Daoy (cell line): ENCODE measurements at places on chromosomes 12 and 14. TPM values are rescaled to one million over a fixed set of nuclear protein-coding genes. Genes with fewer than 3 reads are reported as not detected.

- DNase-seq = no peak
These were observed 57.1 kb downstream of the FBXO34 start for GRCh38 chr14:55328317-55328716.

- no peak for DNase-seq
These were observed 12.6 kb downstream of the GPRC5A start for GRCh38 chr12:12903642-12904609.

DNA sequence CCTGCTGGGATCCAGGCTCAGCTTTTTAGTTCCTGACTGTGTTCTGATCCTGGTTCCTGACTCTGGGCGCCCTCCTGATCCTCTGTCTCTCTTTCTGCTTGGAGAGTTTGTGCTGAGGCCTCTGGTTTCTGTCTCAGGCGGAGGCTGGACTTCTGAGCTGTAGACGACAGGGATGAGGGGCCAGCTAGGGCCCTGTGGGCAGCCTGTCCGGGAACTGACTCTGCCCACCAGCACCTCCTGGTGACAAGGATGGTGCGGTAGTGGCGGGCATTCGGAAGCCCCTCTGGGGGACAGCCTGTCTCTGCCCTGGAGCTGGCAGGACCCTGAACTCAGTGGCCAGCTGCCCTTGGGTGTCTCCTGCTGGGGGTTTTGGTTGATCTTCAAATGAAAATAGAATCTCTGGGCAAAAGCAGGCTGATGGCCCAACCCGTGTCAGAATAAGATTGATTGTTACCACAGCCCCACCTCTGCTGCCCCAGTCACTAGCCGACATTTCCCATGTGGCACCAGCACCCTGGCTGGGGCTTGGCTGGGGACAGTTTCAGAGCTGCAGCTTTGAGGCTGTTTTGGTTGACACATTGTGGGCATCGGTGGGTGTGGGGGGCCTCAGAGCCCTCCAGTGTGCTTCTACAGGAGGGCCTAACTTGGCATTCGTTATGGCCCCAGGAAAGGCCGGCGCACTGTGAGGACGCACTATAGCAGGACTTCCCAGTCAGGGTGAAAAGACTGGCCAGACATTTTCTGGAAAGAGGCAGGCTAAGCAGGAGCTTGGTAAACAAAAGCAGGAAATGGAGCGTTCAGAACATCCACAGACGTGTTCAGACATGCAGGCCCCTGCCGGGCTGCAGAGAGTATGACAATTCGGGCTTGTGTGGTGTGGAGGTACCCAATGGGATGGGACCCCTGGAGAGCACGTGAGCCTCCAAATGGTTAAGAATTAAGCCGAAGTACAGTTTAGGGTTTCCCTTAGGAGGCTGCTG, 16.2 kb downstream of the KRT80 start:
- no peak for DNase-seq

DNA sequence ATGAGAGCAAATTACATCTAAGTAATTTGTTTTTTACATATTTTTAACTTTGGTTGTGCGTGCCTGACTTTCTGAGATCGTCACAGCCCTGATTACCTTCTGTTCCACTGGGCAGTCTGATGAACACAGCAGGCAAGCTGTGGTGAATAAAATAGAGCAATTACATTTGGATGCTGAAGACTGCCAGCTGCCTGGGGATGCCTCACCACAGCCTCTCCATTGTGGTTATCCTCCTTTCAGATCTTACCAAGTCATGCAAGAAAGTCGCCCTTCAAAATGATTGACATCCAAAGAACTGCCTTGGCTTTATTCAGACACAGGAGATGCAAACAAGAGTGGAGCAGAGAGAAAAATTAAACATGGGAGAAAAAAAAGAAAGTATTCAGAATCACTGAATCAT, 456.6 kb upstream of the TMPO start:
- no peak for DNase-seq

DNA sequence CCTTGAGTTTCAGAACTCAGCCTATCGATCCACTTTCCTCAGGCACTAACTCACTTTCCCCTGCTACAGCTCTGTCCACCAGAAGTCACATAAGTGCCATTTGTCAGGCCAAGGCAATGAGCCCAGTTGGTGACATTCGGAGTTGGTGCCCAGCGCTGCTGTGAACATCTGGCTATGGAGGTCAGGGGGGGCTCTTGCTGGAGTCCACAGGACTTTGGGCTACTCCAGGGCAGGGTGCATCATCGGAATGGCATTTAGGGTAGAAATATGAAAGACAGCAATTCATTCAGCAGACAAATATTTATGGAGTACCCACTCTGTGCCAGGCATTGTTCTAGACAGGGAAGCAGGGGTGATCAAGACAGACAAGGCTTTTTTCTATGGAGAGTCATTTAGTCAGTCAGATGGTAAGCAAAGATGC, 1.5 kb upstream of the PPP1CC start:
- peak; percentile 68 for DNase-seq

GRCh38 chr12:93706387-93706786, 29.2 kb downstream of the CRADD start:
- DNase-seq = no peak

DNA sequence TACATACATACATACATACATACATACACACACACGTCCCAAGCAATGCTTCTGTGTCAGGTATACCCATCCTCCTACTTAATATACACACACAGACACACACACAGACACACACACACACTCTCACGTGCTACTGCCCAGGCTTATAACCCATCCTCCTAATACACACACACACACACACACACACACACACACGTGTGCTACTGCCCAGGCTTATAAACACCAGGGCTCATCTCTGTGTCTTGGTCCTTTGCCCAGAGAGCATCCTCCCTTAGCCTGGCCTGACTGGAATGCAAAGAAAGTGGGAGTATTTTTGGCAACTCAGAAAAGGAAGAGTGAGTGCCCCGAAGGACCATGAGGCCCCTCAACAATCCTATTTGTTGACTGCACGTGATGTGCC, 129.0 kb downstream of the RBM19 start:
- DNase-seq = no peak

- DNase-seq = no peak
These were observed 24.3 kb upstream of the GLIPR1L2 start for GRCh38 chr12:75366629-75367028.

GRCh38 chr12:96070670-96071279, 35.4 kb upstream of the LTA4H start:
- DNase-seq = peak; percentile 17

DNA sequence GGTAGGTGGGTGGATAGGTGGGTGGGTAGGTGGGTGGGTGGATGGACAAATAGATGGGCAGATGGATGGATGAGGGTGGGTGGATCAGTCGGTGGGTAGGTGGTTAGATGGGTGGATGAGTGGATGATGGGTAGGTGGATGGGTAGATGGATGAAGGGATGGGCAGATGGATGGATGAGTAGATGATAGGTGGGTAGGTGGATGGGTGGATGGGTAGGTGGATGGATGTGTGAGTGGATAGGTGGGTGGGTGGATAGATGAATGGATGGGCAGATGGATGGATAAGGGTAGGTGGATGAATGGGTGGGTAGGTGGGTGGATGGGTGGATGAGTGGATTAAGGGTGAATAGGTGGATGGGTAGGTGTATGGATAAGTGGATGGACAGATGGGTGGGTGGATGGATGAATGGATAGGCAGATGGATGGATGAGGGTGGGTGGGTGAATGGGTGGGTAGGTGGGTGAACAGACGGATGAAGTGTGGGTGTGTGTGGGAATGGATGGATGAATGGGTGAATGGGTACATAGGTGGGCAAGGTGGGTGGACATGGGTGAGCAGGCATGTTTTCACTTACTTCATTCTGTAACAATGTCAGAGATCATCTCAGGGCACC, 3.3 kb upstream of the INF2 start:
- no peak for DNase-seq

GRCh38 chr12:93638095-93638494, 39.1 kb upstream of the CRADD start:
- no peak for DNase-seq

DNA sequence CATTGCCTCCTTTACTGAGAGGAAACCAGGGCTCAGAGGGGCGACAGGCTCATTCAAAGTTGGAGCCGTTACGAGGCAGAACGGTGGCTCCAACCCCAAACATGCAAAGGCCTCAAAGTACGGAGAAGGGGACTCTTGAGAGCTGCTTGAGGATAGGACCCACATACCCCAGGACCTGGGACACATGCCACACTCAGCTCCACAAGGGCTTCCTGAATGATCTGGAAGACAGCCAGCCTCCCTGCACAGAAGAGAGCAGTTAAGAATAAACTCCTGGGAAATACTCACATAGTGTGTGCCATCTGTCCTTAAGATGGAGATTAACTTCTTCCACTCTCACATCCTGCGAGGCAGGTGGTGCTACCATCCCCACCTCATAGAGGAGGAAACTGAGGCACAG, 26.6 kb upstream of the NXPH4 start:
- DNase-seq = no peak

DNA sequence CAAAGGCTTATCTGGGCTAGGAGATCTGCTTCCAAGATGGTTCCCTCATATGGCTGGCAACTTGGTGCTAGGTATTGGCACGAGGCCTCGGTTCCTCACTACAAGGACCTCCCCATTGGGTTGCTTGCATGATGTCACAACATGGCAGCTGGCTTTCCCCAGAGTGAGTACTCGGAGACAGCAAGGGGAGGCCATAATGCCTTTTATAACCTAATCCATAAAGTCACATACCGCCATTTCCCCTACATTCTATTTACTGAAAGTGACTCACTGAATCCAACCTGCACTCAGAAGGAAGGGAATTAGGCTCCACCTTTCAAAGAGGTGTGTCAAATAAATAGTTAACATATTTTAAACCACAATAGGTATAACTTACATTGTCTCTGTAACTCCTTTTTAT, 130.9 kb downstream of the SAMD4A start:
- no peak for DNase-seq

DNA sequence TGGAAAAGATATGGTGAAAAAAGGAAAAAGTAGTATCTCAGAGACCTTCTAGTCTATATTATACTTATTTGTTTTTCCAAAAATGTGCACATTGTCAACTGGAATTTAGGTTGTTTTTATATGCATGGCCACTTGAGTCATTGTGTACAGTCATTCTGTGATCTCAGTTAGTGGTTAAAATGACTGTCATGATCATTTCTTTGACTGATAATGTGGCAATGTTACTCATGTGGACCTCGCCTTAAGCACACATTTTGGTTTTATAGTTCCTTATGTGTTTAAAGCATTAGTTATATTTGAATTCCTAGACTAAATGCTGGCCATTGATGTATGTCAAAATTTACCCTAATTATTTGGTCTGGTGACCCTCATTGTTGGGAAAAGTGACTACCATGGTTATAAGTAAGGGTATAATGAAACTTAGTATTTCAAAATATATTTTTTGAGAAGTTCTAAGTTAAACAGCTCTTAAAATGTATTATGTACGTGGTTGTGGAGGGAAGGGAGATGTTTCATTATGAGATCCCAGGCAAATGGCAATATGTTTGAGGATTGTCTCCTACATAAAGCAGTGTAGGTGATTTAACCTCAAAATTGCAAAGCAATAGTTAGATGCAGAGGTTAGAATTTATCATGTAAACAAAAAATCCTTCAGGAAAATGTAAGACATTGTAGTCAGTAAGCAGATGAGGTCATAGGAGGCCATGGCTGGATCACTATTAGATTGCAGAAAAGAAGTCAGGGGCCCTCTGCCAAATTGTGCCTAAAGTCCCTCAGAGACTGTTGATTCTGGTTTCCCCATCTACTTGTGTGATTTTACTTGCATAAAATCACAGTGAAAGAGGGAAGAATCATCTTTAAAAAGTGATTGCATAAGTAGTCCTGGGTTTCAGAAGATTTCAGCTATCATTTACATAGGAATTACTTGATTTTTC, 17.5 kb downstream of the PNMA1 start:
- peak; percentile 82 for DNase-seq

DNA sequence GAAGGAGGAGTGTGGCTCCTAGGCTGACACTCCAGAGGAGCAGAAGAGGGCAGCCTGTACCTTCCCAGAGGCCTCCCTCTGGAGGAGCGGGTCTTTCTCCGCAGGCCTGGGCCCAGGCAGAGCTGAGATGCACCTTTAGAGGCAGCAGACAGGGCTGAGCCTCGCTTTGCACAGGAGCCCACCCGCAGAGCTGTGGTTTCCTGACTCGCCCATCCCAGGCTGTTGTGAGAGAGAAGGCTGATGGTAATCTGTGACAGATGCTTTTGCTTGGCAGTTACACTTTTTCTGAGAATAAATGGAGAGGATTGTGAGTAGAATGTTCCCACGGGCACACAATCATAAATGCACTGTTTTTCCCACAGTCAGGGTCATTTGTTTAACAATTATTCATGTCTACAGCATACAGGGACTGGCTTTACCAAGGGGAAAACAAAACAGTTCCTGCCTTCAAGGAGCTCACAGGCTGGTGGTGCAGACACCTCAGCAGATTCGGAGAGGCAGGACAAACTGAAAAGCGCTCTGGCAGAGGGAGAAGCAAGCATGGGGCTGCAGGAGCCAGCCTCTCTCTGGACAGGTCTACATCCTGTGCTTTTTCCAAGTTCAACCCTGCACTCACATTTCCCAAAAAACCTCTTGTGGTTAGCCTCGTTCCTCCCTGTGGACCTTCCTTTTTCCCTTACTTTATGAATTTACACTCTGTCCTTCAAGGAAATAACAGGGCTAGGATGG, 13.9 kb downstream of the EVL start:
- peak; percentile 91 for DNase-seq

DNA sequence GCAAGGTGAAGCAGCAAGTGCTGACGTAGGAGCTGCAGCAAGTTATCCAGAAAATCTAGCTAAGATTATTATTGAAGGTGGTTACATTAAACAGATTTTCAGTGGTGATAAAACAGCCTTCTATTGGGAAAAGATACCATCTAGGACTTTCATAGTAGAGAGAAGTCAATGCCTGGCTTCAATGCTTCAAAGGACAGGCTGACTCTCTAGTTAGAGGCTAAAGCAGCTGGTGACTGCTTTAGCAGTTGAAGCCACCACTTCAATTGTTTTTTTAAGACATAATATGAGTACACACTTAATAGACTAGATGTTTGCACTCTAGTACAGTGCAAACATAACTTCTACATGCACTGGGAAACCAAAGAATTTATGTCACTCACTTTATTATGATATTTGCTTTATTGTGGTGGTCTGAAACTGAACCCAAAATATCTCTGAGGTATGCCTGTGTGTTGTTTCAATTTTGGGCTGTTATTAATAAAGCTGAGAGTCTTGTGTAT, 1026.9 kb upstream of the FOXG1 start:
- DNase-seq = no peak

DNA sequence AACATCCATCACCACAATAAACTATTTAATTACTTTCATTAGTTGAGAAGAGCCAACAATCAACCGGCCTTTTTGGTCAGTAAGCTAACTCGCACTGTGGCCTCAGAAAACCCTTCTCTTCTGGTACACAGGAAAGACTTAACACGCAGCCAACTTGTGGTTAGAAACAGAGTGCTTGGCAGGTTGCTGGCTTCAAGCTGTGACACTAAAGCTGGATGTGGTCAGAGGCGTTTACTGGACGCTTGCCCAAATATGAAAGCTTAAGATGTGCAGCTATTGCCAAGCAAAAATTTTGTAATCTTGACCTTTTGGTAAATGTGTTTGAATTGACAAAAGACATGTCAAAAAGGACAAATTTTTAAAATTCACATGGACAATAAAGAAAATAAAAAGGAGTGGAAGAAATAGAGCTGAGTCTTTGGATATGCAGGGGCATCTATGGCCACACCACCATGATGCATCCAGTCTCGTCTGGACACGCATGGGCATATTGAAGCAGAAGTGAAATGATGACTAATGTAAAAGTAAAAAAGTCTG, 2.6 kb upstream of the KLRK1 start:
- DNase-seq = peak; percentile 75

Gene CLSTN3
- total RNA-seq = 3.7 and 10.6 TPM in 2 replicates

Gene SERPINA9
- 0.11 TPM in 1 of 2 replicates, not detected in the other for total RNA-seq

Gene ANO4
- total RNA-seq = 3.4 and 5.9 TPM in 2 replicates

Gene SLCO1A2
- not detected in 2 replicates for total RNA-seq

Gene RIMKLB
- 21.3 and 22.3 TPM in 2 replicates for total RNA-seq

Gene CAPS2
- 1.3 and 3.5 TPM in 2 replicates for total RNA-seq

Gene FAM186B
- total RNA-seq = 0.17 and 0.30 TPM in 2 replicates

Gene TAS2R9
- not detected in 2 replicates for total RNA-seq

Gene LHX5
- total RNA-seq = 0.09 and 0.46 TPM in 2 replicates

Gene LMNTD1
- 0.57 TPM in 1 of 2 replicates, not detected in the other for total RNA-seq
